Posterior vena cava (tissue), 2 donors: ENCODE measurements at places on chromosomes 16 and 17. TPM values are rescaled to one million over a fixed set of nuclear protein-coding genes. Genes with fewer than 3 reads are reported as not detected.

AANAT gene
- not detected for total RNA-seq

CDRT15L2 gene
- not detected for total RNA-seq

TTYH2 gene
- total RNA-seq, result 3.2 TPM

BAIAP3 gene
- total RNA-seq, result 0.24 TPM

SLC6A4 gene
- not detected for total RNA-seq

C17orf100 gene
- 1.2 TPM for total RNA-seq

STH gene
- not detected for total RNA-seq

TLCD3B gene
- total RNA-seq, result not detected

KRT33B gene
- total RNA-seq, result not detected

NME2 gene
- total RNA-seq, result 388 TPM

KRTAP4-5 gene
- not detected for total RNA-seq

PDILT gene
- not detected for total RNA-seq

NPIPA7 gene
- total RNA-seq, result 4.5 TPM

HS3ST3B1 gene
- total RNA-seq, result 0.62 TPM

RTN4RL1 gene
- 1.3 TPM for total RNA-seq
